Muscle of leg (tissue), 16 donors: ENCODE measurements at places on chromosomes 3 and 15.

DNA sequence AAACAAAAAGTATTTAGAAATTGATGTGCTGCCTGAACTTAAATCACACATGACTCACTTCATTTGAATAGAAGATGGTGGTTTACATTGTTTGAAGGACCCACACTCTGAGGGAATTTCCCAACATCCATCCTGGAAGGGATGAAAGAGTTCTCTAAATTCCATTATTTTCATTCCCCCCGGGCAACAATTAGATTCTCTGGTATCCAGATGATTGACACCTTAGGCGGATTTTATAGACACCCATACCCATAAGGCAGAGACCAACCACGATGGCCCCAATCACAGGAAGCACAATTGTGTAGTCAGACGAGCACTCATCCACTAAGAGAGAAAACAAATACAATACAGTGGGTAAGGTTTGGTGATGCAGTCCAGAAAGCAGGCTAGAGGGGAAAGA is 24.6 kb upstream of the MCCC1 start:
- DNase-seq: no peak

DNA sequence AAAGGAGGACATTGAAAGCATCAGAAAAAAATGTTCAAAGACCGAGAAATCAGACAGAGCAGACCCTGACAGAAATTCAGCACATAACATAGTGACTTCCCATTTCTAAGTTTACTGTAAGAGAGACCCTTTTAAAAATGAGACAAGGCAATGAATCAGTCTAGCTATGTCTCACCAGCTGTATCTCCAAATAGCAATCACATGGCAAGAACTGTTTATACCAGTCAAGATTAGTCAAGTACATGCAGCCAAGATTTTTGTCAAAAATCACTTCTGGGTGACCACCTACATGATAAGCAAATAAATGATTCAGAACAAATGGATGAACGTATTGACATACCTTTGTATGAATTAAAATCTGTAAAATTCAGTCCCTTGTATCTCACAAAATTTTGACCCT is 138.0 kb downstream of the DTWD1 start:
- DNase-seq: no peak

GRCh38 chr3:139346771-139347170 is 3.0 kb downstream of the MRPS22 start:
- no peak for DNase-seq

- DNase-seq: no peak
Measured at GRCh38 chr3:150394606-150395005, 13.5 kb upstream of the TSC22D2 start.

GRCh38 chr15:100252779-100253417 is 88.9 kb downstream of the ADAMTS17 start:
- no peak for DNase-seq

DNA sequence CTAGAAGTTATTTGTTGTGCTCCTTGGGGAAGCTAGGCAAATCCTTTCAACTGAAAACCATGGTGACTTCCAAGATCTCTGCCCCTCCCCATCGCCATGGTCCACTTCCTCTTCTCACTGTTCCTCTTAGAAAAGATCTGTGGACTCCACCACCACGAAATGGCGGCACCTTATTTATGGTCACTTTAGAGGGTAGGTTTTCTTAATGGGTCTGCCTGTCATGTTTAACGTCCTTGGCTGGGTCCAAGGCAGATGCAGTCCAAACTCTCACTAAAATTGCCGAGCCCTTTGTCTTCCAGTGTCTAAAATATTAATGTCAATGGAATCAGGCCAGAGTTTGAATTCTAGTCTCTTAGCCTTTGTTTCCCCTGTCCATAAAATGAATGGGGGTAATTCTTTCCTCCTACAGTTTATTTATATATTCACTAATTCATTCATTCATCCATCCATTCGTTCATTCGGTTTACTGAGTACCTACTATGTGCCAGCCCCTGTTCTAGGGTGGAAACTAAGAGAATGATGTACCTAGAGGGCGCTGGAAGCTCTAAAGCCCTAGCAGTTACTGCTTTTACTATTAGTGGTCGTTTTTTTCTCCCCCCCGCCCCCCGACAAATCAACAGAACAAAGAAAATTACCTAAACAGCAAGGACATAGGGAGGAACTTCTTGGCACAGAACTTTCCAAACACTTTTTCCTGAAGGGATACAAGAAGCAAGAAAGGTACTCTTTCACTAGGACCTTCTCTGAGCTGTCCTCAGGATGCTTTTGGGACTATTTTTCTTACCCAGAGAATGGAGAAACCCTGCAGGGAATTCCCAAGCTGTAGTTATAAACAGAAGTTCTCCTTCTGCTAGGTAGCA is 657 bp downstream of the PATL2 start:
- DNase-seq: peak; percentile 70

DNA sequence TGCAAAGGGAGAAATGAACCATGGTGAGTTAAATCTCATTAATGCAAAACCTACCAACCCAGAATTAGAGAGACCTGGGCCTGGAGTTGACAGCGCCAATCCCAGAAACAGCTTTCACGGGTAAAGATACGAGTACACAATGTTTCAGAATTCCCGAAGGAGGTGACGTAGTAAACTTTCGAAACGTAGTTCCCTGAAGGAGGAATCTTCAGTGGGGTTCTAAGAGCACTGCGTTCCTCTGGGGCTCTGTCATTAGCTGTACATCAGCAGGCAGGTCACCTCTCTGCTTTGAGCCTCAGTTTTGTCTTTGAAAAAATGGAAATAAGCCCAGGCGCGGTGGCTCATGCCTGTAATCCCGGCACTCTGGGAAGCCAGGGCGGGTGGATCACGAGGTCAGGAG is 152.3 kb downstream of the XXYLT1 start:
- no peak for DNase-seq

DNA sequence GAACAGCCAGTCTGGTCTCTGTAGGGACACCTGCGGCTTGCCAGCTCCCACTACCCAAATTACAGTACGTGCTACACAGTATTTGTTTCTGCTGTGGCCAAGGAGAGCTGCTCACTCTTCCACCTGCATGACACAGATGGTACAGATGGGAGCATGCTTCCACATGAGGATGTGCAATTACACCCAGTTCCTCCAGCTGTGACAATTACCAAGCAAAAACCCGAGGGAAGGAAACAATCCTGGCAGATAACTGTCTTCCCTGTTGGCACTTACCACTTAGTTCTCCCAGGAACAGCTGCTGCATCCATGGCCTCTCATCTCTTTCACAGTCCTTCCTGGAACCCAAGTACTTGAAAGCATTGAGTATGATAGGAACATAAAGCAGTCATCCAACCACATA is 34.4 kb downstream of the DET1 start:
- no peak for DNase-seq

DNA sequence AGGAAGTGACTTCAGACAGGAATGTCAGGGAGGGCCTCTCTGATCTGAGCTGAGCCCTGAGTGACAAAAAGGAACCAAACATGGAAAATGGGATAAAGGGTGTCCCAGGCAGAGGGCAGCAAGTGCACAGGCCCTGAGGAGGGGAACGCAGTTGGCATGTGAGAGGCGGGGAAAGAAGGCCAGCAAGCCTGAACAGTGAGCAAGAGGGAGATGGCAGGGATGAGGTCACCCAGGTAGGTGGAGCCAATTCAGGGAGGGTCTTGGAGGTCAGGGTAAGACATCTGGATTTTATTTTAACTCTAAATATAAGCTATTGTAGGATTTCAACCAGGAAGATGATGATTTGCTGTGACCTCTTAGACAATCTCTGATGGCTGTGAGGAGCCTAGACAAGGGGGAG is 167.7 kb downstream of the LRTM1 start:
- DNase-seq: no peak

DNA sequence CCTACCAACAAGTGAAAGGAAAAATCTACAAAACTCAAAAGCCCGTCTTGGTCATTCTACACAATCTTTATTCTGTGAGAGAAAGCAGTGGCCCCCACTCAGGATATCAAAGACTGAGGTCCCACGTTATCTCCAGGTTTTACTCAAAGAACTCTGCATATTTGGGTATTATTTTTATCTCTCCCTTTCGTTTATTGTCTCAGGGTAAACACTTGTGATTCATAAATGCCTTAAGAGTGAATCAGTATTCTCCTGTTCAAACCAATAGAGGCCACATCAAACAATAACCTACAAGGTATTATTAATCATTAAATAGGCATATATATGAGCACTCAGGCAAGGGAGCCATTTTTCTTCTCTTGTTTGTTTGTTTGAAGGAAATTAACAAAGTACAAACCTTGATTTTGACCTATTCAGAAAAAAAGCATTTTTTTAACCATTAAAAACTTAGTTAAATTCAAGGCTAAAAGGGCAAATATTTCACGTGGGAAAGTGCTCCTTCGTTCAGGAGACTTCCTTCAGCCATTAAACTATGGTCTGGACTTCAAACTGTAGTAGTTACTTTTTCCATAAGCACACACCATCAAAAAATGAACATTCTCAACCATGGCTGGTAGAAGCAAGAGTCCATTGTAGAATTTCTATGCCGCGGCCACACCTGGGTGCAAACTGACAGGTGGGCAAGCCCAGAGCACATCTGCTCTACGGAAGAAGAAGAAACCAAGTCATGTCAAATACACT is 13.9 kb upstream of the HES1 start:
- no peak for DNase-seq

GRCh38 chr15:65066635-65067316 is 1.0 kb downstream of the RASL12 start:
- DNase-seq: peak; percentile 68

DNA sequence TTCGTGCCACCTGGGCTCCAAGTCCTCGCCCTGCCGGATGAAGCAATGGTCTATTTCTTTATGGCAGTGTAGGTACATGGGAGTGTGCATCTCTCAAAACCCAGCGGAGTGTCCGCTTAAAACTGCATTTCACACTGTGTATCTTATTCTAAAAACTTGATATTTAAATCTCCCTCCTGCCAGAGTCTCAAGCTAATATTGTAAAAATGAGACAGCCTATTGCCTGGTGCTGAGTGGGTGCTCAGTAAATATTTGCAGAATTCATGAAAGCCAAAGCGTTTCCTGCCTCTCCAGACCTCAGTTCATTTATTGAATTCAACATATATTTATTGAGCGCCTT is 330 bp upstream of the TBC1D2B start:
- DNase-seq: no peak

GRCh38 chr15:47409600-47409999 is 307.7 kb upstream of the SEMA6D start:
- no peak for DNase-seq

DNA sequence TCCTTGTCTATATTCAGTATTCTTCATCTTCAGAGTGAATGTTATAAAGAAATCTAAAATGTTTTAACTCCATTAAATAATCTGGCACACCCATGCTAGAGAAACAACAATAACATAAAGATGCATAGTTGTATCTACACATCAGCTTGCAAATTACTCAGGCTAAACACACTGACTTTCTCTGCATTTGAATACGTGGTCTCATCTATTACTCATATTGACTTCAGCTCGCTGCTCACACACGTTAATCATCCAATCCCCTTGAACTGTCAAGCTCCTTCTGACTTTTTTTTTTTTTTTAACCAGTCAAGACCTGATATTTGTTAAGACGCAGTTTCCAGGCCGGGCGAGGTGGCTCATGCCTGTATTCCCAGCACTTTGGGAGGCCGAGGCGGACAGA is 1137.3 kb upstream of the CADM2 start:
- DNase-seq: no peak

- no peak for DNase-seq
Measured at GRCh38 chr3:42730706-42731420, 28.3 kb upstream of the HHATL start.

DNA sequence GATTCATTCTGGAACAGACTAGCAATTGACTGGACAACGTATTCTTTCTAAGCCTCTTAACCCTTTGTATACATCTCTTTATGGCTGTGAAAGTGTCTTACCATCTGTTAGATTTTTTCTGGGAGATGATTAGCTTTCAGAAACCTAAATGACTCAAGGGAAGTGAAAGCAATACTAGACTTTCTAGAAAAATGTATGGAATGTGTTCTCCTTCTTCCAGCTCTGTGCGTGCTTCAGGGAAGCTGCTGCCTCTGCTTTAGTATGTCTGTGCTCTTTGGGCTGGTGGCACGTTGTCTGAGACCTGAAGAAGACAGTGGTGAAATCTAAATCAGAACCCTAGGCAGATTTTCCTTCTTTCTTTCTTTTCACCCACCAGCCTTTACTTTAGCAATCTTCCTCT is 89.5 kb downstream of the ITPR1 start:
- peak; percentile 64 for DNase-seq

DNA sequence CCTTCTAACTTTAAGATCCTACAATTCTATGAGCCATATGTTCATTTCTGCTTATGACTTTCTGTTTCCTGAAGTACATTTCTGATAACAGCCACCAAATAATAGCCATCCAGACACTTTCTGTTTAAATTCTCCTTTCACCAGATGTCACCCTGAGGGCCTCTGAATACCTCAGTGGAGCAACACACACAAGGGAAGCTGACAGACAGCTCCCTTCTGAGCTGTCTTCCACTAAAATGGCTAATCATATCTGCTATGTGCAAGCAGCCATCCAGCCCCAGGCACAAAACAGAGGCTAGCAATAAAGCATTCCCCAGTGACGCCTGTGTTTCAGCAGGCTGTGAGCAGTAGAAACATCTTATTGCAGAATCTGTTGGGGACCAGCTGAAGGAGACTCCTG is 666.6 kb upstream of the UBE2E2 start:
- peak; percentile 14 for DNase-seq

DNA sequence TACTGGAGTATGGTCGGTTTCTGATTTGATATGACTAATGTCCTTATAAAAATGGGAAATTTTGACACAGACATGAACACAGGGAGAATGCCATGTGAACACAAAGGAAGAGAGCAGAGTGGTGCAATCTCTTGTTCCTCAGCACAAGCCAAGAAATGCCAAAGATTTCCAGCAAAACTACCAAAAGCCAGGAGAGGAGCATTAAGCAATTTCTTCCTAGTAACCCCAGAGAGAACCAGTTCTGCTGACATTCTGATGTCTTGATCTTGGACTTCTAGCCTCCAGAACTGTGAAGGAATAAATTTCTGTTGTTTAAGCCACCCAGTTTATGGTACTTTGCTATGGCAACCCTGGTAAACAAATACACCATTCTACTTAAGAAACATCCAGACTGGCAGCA is 227.8 kb upstream of the MRPL3 start:
- DNase-seq: no peak

DNA sequence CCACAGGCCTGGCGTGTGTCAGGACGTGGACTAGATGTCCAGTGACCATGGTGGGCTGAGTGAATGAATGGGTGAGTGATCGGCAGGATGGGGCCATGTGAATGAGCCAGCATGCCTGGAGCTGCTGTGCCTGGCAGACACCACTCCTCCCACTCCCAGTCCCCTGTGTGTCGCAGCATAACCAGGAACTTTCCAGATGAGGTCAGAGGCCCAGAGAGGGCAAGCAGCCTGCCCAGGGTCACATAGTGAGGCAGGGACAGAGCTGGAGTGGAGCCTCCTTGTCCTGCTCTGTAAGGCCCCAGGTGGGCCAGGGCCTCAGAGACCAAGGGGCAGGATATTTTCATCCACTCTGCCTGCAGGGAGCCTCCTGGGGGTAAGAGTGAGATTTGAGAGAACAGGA is 6.4 kb downstream of the IQSEC1 start:
- no peak for DNase-seq

DNA sequence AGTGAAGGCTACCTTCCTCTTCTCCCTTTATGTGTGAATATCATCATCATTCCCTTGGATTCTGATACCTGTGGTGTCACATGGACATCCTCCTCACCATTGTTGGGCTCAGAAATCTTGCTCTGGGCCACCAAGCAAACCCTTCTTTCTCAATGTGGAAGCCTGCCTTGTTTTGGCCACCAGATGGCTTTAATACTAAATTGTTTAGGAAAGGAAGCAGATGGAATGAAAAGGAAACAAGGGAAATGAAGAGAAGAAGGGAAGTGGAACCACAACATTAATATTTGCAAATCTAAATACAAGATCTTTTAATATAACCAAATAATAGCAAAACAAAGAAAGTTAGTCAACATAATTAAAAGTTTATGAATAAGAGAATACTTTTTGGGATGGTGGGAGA is 14.0 kb downstream of the FAM227B start:
- no peak for DNase-seq
